Immature natural killer cell (primary cell): ENCODE measurements at places on chromosomes 12 and 14. TPM values are rescaled to one million over a fixed set of nuclear protein-coding genes. Genes with fewer than 3 reads are reported as not detected.
A peak's percentile ranks its signal among the peaks of the same experiment; 100 is the strongest.

GRCh38 chr12:91331371-91331770 lies 148.8 kb upstream of the DCN start:
- DNase-seq: no peak

DNA sequence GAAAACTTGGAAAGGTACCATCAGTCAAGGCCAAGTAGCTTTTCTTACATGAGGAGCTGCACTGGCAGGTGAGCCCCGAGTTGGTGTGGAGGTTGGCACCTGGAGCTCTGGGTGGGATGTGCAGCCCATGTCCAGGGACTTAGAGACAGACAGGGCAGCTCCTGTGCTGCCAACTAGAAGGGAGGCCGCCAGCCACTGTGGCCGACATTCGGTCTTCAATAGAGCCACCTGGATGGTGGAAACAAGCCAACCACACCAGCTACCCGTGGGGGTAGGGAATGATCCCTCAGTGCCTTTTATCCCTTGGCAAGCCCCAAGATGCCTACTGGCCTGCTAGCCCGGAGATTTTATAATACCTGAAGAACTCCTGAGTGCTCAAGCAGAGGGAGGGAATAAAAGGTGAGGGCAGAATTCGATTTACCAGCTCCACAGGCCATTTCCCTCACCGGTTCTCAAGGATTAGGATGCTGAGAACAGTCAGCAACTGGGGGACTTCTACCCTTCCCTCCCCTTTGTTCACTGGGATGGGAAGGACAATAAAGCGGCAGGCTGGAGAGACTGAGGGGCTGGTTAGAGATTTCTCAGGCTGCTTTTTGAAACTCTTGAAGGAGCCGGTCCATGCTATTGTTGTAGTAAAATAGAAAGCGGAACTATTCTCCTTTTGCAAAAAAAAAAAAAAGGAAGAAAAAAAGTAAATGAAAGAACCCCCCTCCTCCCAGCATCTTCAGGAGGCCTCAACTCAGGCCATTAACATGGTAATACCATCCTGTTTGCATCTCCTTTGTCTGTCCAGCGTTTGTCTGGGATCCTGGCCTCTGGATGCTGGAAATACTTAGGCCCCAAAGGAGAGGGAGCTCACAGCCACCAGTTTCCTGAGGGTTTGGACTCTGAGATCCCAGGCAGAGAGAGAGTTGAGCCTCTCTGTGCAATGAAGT lies 321.6 kb downstream of the ZFP36L1 start:
- no peak for DNase-seq

DNA sequence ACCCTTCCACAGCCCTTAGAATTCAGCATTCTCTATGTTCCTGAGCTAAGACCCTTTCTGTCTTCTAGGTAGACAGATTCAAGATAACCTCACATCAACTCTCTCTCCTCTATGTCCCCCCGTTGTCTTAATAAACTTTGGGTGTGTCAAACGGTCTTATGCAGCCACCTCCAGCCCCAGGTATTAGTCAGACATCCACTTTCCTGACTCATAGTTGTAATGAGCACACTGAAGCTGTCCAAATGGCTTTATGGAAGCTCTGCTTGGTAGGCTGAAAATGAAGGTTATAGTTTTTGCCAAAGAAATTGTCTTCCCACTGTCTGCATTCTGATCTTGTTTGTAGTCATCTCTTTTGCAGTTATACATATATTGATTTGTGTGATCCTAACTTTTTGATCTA lies 482.0 kb downstream of the RMST start:
- DNase-seq: no peak

DNA sequence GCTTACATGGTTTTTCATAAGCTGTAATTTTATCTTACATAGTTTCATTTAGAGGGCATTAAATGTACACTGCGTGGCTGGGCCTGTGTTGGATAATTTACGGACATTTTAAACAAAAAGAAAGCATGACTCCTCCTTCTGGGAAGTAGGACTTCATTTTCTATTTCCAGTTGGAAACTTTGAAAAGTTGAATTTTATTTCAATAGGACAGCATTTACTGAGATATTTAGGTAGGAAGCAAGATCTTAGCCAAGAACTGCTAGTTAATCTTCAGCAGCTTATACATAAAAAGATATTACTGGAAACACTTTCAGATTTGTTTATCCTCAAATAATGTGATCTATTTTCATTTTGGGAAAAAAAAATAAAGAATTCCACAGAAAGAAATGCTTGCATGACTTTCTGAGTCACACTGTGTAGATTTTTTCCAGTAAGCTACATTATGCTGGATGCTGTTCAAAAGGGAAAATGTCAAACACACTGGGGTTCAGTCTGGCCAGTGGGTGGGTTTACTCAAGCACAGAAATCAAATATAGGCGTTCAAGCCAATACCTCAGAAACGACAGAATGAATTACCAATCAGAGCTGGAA lies 239.4 kb upstream of the KRR1 start:
- DNase-seq: no peak

- DNase-seq: no peak
These were observed 67.6 kb downstream of the FOXN3 start for GRCh38 chr14:89349171-89350008.

DNA sequence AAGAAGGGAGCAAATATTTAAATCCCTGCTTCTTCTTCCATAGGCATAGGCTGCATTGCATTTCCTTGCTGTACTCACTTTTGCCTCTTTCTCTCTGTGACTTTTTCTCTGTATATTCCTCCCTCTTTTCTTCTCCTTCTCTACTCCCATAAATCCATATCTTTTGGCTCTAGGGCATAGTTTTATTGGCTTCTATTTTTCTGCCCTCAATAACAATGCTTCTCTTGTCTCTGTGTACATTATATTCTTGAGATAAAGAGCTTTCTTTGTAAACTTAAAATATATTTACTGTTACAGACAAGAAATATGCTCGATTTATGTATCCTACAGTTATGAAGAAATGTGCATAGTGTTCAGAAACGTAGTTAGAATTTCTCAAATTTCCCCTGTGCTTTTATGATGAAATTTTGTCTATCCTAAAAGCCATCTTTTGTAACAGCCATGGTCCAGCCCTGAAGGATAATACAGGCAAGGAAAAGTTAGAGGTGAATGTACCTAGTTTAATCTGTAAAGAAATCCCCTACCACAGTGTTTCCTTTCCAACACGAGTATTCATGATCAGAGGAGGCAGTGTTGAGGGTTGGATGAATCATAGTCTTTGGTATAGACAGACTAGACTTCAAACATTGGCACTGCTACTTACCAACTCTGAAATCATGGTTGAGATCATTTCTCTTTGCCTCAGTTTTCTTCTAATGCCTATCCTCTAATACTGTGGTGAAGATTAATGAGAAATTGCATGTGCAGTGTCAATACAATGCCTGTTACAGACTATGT lies 173.3 kb upstream of the FAR2 start:
- DNase-seq: no peak

DNA sequence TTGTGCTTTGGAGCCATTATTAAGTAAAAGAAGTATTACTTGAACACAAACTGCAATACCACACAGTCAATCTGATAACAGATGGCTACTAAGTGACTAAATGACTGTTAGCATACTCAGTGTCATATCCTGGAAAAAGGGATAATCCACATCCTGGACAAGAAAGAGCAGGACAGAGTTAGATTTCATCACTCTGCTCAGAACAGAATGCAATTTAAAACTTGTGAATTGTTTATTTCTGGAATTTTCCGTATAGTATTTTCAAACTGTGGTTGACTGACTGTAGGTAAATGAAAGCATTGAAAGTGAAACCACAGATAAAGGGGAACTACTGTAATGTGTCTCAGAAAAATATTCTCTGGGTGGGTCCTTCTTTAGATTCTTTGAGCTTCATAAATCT lies 458.8 kb downstream of the TMEM117 start:
- DNase-seq: no peak

DNA sequence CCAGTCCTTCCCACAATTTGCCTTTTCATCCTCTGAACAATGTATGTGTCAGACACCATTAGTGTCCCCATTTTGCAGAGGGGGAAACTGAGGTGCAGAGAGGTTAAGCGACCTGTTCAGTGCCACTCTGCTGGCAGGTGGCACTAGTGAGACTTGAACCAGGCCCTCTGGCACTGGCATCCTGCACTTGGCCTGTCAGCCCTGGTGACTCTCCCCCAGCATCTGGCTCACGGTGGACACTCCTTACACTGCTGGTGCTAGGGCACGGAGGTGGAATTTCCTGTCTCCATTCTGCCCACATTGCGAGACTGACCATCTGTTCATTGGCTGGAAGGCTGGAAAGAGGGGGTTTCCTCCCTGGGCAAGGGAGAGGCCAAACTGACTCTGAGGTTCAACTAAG lies 48.7 kb downstream of the CCNK start:
- no peak for DNase-seq

DNA sequence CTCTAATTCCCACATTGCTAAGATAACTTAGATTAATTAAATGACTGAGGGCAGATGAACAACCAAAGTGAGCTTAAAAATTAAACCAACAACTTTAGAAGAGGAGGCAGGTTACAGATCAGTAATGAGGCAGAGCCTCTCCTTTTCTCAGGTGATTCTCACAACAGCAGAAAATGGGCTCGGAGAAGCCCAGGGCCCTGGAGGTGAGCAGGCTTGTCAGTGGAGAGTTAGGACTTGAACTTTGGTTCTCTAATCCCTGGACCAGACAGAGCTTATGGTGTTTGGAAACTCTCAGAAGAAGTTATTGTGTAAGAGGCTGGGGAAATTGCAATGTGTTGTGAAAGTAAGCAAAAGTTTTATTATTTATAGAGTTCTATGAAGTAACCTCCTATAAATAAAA lies 2.8 kb downstream of the TRHDE start:
- no peak for DNase-seq

GRCh38 chr14:22830443-22831010 lies 840 bp downstream of the MRPL52 start:
- DNase-seq: no peak

- peak; percentile 67 for DNase-seq
These were observed 64.3 kb upstream of the DDHD1 start for GRCh38 chr14:53217316-53217994.

The ACSM4 gene
- not detected for polyA plus RNA-seq

The NGB gene
- not detected for polyA plus RNA-seq

The RFLNA gene
- not detected for polyA plus RNA-seq

The CLEC1B gene
- polyA plus RNA-seq: 0.47 TPM

The SLC8A3 gene
- not detected for polyA plus RNA-seq
